ENCODE measurements at places on chromosomes 1 and 21. TPM values are rescaled to one million over a fixed set of nuclear protein-coding genes. Genes with fewer than 3 reads are reported as not detected.
A peak's percentile ranks its signal among the peaks of the same experiment; 100 is the strongest.

GRCh38 chr1:185096531-185096930 is 51.2 kb downstream of the RNF2 start:
- H3K27ac ChIP-seq: no peak overlapping the region
- no peaks in the 10 kb centered on the region for H3K27me3 ChIP-seq
- no peaks in the 10 kb centered on the region for H3K4me1 ChIP-seq
- no peak for DNase-seq

- no peak overlapping the region for H3K4me3 ChIP-seq
- no peaks in the 10 kb centered on the region for H3K27me3 ChIP-seq
- DNase-seq: peak; percentile 54
- no peaks in the 10 kb centered on the region for H3K36me3 ChIP-seq
- peak overlapping the region; percentile 36 for H3K27ac ChIP-seq
- peaks cover 6% of the 10 kb centered on the region for H3K4me1 ChIP-seq
These were observed 17.9 kb downstream of the SLC9A1 start for GRCh38 chr1:27136998-27137542.

Gene TRAPPC10
- 19.1 TPM for total RNA-seq

DNA sequence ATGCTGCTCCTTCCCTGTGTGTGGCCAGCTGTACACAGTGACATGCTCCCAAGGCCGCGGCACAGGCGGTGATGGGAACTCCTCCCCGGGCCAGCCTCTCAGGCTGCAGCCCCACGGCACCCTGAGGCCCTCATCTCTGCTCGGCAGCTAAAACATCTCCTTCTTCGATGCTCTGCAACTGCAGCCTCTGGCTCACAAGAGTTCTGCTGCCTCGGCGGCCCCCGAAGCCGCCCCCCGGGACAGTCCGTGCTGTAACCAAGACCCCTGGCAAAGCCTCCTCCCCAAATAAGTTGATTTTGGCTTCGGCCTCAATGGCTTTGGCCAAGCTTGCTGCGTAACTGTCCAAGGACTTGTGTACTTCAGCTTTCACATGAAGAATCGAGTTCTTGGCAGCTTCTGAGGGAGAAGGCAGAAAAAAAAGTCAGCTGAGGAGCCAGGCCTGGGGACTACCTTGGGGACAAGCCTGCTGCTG is 51.3 kb downstream of the GPR161 start:
- peaks cover 14% of the 10 kb centered on the region for H3K4me1 ChIP-seq
- H3K27me3 ChIP-seq: no peaks in the 10 kb centered on the region
- no peaks in the 10 kb centered on the region for H3K36me3 ChIP-seq
- peak; percentile 51 for DNase-seq

DNA sequence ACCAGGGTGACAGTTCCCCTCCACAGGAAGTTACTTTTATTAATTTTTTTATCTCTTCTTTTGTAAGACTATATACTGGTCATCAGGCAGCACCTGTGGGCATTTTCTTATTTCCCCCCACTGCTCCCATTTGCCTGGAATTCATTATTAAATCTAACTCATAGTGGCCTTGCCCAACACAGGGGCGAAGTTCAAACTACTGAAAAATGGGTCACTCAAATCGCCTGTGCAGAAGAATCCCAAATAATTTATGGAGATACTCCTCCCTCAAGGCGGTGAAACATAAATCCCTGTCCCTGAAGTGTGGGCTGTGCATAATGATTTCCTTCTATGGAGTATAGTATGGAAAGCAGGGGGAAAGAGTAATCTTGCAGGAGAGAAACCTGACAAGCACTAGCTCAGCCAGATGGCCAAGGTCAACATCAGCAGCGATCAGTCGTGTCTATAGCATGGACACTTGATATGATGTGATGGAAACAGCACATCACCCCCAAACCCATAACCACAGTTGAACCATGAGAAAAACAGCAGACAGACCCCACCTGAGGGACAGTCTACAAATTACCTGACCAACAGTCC is 7.9 kb downstream of the CAMK2N1 start:
- H3K27me3 ChIP-seq: no peaks in the 10 kb centered on the region
- no peaks in the 10 kb centered on the region for H3K4me1 ChIP-seq
- H3K4me3 ChIP-seq: no peak overlapping the region
- no peak overlapping the region for H3K27ac ChIP-seq

DNA sequence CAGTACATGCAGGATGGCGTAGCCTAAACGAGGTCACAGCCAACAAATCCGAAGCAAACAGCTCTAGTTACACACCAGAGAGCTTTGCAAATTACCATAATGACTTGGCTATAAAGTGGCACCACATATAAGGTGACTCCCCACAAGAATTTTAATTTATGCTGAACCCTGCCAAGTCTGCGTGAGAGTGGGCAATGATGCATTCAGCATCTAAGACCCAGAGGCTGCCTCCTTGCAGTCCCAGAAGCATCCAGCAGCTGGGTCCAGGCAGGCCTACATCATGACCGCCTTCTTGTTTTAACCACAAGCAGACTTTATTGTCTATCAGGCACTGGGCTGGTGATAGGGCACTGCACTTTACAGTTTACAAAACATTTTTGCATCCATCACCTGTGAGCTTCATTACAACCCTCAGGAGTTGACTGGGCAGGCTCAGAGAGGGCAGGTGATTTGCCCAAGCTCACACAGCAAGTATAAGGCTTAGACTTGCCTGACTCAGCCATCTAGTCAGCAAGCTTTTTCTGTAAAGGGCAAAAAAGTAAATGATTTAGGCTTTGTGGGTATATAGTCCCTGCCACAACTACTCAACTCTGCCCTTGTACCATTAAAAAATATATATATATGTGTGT is 134.6 kb downstream of the GLIS1 start:
- no peaks in the 10 kb centered on the region for H3K27me3 ChIP-seq
- H3K4me3 ChIP-seq: no peak overlapping the region
- H3K4me1 ChIP-seq: no peaks in the 10 kb centered on the region
- no peak for DNase-seq

DNA sequence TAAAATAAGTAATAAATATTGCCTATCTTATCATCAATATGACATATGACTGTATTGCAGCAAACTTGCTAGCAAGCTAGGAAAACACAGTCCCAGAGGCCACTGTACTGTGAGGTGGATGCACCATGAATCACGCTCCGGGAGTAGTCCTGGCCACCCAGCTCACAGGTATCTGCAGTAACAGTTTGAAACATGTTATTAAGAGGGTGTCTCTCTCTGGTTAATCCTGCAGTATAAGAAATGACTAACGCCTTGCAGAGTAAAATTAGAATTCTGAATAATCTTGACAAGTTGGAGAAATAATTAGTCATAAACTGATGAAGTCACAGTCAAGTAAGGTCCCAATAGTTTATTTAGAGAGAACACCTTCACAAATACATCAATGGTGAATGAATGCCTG is 34.0 kb upstream of the DPT start:
- H3K4me1 ChIP-seq: peaks cover 15% of the 10 kb centered on the region
- H3K27me3 ChIP-seq: no peaks in the 10 kb centered on the region
- no peak overlapping the region for H3K4me3 ChIP-seq
- DNase-seq: no peak
- no peaks in the 10 kb centered on the region for H3K36me3 ChIP-seq

Gene CRYBG2
- 0.12 TPM for total RNA-seq

GRCh38 chr1:240666568-240667198 is 54.7 kb upstream of the GREM2 start:
- H3K27me3 ChIP-seq: no peaks in the 10 kb centered on the region
- H3K4me3 ChIP-seq: no peak overlapping the region
- no peak for DNase-seq
- H3K4me1 ChIP-seq: no peaks in the 10 kb centered on the region
- no peak overlapping the region for H3K27ac ChIP-seq

GRCh38 chr1:47585141-47585902 is 147.5 kb downstream of the FOXD2 start:
- no peak for DNase-seq
- no peak overlapping the region for H3K4me3 ChIP-seq
- H3K27me3 ChIP-seq: no peaks in the 10 kb centered on the region
- no peak overlapping the region for H3K27ac ChIP-seq
- no peaks in the 10 kb centered on the region for H3K36me3 ChIP-seq
- H3K4me1 ChIP-seq: no peaks in the 10 kb centered on the region

Gene GJB3
- 0.20 TPM for total RNA-seq

Data from pancreas (tissue), 10 donors.